NCI-H1436 treated with DMSO at 0.1 percent for 48 hours (cell line): ENCODE measurements at places on chromosomes 3 and 15.

DNA sequence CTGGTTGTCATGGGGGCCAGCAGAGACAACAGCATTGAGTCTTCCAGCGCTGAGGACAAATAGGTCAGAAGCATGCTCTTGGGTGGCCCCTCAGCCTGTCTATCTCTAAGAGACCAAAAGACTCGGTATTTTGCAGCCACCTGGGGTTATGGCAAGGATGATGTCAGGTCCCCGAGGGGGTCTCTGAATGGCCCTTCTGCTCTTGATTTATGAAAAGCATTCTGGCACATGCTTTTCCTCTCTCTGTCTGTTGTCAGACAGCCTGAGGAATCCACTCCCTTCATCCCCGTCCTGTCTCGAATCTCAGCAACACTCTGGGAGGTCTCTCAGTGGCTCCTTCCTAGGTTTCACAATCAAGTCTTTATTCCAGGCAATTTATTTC is 156.6 kb upstream of the RGMA start:
- no peak for DNase-seq

DNA sequence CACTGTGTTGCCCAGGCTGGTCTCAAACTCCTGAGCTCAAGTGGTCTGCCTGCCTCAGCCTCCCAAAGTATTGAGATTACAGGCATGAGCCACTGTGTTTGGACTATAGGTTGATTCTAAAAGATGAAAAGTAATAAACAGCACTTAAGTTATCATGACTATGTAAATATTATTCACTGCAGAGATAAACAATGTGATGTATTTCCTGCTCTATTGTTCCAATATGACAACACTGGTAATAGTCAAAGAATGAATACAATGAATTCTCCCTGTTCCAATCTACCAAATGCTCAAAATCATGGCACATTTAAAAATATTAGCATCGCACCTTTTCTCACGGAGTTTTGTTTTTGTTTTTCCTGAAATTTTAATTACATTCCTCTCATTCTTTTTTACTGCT is 36.8 kb upstream of the TBL1XR1 start:
- DNase-seq, result no peak

DNA sequence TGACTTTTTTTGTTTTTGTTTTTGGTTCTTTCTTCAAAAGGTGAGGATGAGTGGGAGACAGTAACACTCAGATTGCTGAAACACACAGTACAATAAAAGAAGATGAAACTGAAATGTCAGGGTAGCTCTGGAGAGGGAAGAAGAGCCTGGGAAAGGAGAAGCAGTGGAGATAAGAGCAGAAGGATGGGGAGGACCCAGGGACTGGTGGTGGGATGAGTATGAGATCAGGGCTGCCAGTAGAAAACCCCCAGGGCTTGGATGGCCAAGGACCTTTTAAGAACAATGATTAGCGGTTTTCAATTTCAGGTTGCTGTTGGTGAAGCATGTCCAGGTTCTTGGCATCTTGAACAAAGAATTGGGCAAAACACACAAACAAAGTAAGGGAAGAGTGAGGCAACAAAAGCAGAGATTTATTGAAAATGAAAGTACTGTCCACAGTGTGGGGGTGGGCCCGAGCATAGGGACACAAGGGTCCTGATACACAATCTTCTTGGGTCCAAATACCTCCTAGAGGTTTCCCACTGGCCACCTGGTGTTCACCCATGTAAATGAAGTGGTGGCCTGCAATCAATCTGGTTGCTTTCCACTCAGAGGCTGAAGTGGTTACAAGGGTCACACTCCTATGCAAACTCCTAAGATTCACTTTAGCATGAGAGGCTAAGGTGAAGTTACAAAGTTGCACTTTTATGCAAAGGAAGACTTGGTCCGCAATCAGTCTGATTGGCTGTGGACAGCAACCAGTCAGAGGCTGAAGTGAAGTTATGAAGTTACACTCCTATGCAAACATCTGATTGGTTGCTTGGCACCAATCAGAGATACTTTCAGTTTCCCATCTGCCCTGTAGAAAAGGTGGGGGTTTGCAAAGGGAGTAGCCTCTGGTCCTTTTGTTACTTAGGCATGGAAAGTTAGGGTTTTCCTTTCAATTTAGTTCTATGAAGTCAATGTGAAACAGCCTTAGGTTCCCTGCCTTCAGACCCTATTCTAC is 26.1 kb upstream of the MFSD1 start:
- DNase-seq, result no peak

DNA sequence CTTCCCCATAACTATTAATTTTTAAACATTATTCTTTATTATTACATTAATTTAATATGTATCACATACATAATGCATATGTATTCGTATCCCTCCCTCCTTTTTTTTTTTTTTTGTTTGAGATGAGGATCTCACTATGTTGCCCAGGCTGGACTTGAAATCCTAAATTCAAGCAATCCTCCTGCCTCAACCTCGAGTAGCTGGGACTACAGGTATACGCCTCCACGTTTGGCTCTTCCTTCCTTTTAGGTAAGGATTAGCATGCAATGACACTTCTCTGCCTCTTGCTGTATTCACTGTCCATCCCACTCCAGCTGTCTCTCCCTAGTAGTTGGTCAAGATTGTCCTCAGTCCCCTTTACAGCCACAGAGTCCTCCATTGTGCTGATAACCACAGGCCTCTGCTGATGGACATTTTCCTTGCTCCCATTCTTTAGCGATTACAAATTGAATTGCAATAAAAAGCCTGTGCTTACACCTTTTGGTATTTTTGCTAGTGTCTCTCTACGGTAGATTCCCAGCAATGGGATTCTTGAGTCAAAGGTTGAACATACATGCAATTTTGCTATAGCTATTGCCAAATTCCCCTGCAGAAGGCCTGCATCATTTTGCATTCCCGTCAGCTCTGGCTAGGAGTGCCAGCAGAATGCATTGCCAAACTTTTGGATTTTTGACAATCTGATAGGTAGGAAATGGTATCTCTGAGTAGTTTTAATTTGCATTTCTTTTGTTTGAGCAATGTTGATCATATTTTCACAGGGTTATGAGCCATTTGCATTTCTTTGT is 156.6 kb downstream of the SMAD6 start:
- no peak for DNase-seq

GRCh38 chr15:69090197-69090948 is 70.1 kb upstream of the GLCE start:
- DNase-seq, result no peak

DNA sequence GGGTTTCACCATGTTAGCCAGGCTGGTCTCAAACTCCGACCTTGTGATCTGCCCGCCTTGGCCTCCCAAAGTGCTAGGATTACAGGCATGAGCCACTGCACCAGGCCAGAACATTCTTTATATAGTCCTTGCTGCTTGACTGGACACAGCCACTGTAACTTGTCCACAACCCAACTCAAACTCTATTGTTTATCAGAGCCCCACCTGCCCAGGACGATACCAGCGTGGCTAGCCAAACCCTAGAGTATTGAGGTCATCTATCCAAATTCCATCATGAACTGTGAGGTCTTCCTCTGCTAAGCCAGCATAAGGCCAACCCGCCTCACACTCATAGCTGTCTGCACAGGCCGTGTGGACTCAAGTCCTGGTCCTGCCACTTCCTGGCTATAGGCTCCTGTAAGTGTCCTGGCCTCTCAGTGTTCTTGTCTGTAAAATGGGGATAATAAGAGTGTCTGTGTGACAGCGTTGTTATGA is 63.9 kb downstream of the DAPK2 start:
- no peak for DNase-seq

DNA sequence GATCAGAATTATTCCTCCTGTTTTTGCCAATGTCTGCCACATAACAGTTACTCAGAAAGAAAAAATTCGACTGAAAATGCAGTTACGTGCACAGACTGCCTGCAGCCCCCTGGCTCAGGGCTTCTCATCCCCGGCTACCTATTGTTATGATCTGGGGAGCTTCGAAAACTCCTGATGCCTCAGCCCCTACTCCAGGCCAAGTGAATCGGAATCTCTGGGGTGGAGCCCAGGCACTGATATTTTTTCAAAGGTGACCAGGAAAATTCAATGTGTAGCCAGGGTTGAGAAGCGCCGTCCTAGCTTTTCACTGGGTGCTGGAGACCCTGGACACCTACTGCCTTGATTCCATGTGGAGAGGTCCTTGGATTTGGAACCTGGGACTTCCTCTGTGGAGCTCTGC is 8.5 kb downstream of the ADAMTS17 start:
- no peak for DNase-seq

DNA sequence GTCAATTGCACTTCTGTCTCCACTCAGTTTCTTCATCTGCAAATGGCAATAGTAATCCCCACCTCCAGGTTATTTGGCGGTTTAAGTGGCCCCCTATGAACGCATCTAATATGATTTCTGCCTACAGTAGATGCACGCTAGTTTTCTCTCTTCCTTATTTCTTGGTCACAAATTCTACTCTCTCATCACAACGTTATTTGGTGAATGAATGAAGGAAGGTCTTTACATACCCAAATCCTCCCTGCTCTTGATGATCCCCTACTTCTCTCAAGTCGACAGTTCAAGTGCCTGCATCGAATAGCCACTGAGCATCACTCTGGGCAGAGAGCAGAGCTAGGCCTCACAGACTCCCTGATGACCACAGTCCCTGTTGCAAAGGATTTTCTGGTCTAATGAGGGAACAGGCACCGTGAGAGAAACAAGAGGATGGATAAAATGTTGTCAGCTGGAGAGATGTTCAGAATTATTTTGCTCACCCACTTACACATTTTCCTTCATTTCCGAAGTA is 181.2 kb upstream of the SMAD3 start:
- no peak for DNase-seq

DNA sequence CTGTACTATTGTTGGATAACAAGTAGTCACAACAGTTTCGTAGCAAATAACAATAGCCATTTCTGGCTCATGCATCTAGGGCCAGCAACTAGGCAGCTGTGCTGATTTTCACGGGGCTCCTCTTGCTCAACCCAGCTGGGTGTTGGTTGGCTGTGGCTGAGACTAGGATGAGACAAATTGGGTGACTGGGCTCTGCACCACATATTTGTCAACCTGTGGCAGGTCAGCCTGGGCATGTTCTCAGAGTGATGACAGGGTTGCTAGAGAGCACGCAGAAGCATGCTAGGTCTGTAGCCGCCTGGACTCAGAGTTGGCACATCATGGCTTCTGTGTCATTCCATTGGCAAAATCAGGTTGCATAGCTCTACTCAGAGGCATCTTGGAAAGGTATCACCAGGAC is 175.9 kb downstream of the OTOL1 start:
- no peak for DNase-seq

DNA sequence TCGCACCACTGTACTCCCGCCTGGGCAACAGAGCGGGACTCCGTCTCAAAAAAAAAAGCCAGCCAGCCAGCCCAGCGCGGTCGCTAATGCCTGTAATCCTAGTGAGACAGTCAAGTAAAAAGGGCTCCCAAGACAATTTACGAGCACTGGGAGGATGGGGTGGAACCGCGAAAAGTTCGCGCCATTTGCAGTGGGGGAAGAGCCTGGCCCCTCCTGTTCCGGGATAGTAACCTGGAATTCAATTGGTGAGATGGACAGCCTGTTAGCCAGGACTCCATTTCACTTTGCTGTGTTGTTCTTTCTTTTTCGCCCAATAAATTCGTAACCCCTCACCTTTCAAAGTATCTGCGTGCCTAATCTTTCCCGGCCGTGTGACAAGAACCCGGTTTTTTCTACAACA is 19.5 kb downstream of the SLC4A7 start:
- DNase-seq, result no peak

GRCh38 chr3:30890907-30891306 is 3.6 kb downstream of the GADL1 start:
- DNase-seq, result no peak

GRCh38 chr3:128316481-128316891 is 150.2 kb downstream of the DNAJB8 start:
- no peak for DNase-seq

DNA sequence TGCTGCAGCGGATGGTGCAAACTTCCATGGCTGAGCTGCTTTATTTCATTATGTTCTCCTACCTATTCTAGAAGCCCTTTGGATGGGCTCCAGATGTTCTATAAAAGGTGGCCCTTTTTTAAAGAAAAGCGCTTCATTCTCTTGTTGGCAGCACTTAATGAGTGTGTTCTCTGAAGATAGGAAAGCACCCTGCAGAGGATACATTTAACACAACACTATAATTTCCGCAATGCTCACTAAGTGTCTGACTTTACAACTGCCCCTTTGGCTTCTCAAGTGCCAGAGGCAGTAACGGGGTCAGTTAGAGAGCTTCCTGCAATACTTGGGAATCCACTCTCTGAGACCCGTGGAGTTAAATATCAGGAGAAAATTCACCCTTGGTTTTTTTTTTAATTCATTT is 88.1 kb downstream of the MDFIC2 start:
- no peak for DNase-seq

DNA sequence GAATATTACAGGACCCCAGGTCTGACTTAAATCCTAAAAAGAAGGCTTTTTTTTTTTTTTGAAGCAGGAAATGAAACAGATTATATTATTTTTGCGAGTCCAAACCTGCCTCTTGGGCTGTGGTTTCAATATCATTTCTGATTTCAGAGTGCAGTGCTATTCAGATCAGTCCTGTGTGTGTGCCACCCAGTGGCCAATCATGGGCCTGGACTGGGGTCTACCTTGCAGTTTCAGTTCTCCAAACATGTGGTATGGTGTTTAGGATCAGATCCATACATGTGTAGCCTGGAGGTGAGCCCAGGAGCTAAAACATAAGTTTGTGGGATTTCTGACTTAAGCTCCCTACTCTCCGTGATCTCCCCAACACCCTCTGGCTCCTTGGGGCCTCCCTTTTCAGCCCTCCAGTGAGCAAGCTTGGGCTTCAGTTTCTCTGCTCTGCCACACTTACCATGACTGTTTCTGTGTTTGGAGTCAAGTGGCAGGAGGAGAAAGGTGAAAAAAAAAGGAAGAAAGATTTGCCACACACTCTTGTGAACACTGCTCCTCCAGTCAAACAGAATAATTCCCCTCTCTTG is 12.1 kb upstream of the THSD4 start:
- no peak for DNase-seq

GRCh38 chr3:172836390-172836997 is 86.0 kb downstream of the ECT2 start:
- no peak for DNase-seq

- no peak for DNase-seq
Measured at GRCh38 chr3:136804141-136804540, 14.8 kb upstream of the SLC35G2 start.

- DNase-seq, result no peak
Measured at GRCh38 chr3:180926526-180926925, 14.1 kb downstream of the FXR1 start.

GRCh38 chr3:148205977-148206376 is 491.7 kb upstream of the AGTR1 start:
- DNase-seq, result no peak

GRCh38 chr15:100689131-100689899 is 86.9 kb downstream of the ASB7 start:
- no peak for DNase-seq

- DNase-seq, result no peak
Measured at GRCh38 chr3:56157693-56158362, 310.4 kb downstream of the ERC2 start.

DNA sequence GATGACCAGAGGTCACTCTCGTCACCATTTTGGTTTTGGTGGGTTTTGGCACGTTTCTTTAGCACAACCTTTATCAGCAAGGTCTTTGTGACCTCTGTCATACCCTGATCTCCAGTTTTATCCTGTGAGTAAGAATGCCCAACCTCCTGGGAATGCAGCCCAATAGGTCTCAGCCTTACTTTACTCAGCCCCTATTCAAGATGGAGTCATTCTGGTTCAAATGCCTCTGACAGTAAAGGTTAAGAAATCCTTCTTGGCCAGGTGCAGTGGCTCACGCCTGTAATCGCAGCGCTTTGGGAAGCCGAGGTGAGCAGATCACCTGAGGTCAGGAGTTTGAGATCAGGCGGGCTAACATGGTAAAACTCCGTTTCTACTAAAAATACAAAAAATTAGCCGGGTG is 3.2 kb upstream of the ATG7 start:
- DNase-seq, result no peak

GRCh38 chr15:40463886-40464545 is 6.8 kb upstream of the CHST14 start:
- DNase-seq, result no peak

GRCh38 chr3:185649414-185649813 is 63.3 kb downstream of the SENP2 start:
- DNase-seq, result no peak
